ENCODE measurements at places on chromosomes 16 and 17.

GRCh38 chr16:31477220-31478216 is 5.4 kb upstream of the SLC5A2 start:
- peak; percentile 17 for DNase-seq

GRCh38 chr17:37273409-37274051 is 102.3 kb upstream of the C17orf78 start:
- DNase-seq, result no peak

- no peak for DNase-seq
Observed at GRCh38 chr16:80387318-80387921, 153.4 kb upstream of the DYNLRB2 start.

- no peak for DNase-seq
Observed at GRCh38 chr16:4700997-4701743, 7.8 kb downstream of the NUDT16L1 start.

GRCh38 chr17:16199093-16199492 is 16.2 kb downstream of the NCOR1 start:
- DNase-seq, result no peak

DNA sequence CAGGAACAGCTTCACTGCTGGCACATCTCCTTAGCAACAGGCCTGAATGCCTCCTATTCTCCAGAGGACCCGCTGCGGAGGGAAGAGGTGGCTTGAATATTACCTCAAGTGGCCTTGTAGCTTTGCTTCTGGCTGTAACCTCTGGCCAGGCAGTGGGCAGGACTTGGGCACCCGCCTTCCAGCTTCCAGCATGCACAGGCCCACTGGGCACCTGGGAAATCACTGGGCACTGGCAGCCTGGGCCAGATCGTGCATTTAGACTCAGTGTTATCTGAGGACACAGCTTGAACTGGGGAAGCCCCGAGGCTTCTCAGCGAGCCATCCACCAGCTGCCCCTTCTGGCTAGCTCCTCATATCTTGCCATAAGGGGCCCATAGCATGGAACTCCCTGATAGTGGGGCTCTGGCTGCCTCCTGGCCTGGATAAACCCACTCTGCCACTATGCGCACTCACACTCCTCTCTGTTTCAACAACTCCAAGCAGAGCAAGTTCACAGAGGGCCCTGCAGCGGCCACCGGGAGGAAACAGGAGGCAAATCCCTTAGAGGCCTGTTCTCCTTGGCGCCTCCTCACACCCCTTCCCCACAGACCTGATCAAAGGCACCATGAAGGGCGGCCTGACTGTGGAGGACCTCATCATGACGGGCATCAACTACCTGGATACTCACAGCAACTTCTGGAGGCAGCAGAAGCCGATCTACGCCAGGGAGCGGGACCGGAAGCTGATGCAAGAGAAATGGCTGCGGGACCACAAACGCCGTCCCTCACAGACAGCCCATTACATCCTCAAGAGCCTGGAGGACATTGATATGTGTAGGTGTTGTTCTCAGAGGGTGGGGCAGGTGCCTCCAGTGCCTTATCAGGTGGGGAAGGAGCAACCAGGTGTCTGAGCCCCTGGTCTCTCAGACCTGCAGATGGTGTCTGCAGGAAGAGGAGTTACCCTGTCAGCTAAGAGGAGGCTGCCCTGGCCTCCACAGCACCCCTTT is 7.8 kb downstream of the ODAD4 start:
- DNase-seq, result peak; percentile 45

DNA sequence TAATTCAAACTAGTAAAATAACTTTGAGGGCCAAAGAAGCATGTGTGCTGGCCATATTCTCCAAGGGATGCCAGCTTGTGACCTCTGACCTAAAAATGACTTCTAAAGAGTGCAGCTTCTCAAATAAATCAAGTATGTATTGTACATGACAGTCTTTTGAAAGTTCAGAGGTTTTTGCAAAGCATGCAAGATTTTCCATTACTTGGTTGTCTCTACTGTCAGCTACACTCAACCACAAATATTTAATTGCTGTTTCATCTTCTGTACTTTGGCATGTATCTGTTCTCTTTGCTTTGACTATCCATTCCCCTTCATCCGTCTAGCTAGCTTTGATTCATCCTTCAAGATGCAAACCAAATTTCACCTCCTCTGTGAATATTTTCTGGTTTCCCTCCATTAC is 121.9 kb upstream of the HS3ST2 start:
- DNase-seq, result no peak
